ENCODE measurements at places on chromosomes 6 and 20.

- no peak for DNase-seq
Observed at GRCh38 chr6:38640216-38640909, 634 bp upstream of the BTBD9 start.

DNA sequence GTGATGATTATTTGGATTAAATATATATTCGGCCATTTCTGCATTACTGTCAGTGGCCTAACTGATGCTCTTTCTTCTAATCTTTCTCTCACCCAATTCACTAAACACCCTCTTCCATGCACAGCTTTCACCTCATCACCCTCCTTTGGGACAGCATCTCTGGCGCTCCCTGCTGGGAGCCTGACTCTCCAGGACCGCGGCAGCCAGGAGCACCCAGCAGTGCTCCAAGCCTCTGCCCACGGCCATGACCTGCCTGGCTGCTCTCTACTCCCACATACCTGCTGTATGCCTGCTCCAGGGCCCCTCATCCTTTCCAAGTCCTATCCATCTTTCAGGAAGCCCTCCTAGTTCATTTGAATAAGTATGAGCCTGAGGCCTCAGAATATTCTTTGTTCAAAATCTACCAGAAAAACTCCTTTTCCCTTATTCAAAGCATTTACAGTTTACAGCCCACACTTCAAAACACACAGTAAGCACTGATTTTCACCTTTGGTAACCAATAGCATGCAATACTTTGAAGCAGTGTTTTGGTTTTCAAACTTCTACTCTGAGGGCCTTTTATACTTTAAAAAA lies 15.2 kb downstream of the CTCFL start:
- DNase-seq: no peak

DNA sequence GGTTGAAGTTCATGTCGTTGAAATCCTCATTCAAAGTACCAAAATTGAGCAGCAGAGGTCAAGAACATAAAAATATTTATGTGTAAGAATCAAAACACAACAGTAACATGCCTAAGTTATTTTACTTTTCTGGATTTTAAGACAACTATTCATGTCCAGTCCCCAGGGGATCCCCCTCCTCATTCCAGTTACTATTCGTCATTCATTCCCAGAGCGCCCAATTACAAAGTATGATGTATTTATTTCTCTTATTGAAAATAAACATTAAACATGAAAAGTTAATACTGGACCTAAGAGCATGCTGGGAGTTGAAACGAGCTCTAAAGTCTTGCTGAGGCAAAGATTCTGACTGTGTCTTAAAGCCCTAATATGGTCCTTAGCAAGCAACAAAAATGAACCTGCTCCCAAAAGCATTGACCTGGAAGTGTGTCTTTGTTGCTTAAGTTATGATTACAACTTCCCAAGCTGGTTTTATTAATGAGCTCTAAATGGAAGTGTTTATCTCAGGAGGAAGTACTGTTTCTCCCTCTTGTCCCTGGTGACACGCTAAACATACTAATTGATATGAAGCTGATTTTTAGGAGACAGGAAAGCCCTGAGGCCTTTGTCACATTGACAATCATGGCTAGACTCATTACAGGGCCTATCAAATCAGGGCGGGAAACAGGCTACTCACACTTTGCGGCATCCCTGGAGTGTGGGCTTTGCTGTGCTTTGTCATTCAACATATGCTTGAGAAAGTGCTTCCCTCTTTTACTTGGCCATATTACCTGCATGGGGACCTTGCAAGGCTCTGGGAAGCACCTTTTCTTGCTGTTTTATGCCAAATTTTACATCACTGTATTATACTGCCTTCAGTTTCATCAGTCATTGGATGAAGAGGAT lies 192.2 kb upstream of the DTNBP1 start:
- no peak for DNase-seq

- DNase-seq: no peak
Observed at GRCh38 chr6:130320908-130321307, 44.9 kb upstream of the TMEM200A start.

DNA sequence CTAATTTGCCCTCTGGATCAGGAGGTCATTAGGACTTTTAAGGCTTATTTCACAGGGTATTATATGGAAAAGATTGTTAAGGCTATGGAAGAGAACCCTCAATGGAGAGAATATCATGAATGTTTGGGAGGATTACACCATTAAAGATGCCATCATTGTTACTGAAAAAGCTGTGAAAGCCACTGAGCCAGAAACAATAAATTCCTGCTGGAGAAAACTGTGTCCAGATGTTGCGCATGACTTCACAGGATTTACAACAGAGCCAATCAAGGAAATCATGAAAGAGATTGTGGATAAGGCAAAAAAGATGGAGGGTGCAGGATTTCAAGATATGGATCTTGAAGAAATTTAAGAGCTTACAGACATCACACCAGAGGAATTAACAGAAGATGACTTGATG lies 798.3 kb upstream of the SLC35B3 start:
- no peak for DNase-seq

DNA sequence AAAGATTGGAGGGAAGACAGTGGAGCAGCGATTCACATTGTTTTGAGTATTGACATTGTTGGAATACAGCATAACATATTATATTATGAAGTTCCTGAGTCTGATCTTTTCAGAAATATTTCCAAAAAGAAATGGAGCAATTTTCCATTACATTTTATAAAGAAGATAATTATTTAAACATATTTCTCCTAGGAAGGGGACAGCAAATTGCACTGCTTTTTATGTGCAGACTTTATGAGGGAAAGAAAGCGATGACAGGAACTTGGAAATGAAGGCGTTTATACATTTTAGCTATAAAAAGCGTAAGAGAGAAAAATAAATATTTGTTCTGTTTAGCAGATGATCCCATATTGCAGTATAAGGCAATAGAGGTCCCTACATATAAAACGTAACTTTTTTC lies 117.0 kb upstream of the EDN1 start:
- no peak for DNase-seq

- no peak for DNase-seq
Observed at GRCh38 chr6:118306392-118307238, 241.5 kb upstream of the PLN start.

GRCh38 chr6:111329882-111330633 lies 153.0 kb downstream of the REV3L start:
- DNase-seq: no peak

DNA sequence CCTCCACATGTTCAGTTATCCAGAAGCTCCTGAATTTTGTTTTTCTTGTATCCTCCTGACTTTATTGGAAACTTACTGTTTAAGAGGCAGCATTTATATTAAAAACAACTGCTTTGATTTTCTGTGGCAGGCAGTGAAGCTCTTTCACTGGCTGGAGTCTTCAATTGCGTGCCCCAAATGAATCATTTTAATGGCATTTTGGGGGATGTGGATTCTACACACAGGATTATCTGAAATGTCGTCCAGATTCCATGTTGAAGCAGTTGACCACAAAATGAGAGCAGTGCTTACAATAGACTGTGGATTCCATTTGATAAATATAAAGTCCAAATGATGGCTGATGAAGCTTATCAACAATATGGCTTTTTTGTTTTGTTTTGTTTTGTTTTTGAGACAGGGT lies 41.0 kb upstream of the HIVEP1 start:
- DNase-seq: no peak

GRCh38 chr6:37595859-37596258 lies 96.2 kb upstream of the CCDC167 start:
- DNase-seq: no peak

GRCh38 chr6:130431346-130431852 lies 65.6 kb downstream of the TMEM200A start:
- no peak for DNase-seq

DNA sequence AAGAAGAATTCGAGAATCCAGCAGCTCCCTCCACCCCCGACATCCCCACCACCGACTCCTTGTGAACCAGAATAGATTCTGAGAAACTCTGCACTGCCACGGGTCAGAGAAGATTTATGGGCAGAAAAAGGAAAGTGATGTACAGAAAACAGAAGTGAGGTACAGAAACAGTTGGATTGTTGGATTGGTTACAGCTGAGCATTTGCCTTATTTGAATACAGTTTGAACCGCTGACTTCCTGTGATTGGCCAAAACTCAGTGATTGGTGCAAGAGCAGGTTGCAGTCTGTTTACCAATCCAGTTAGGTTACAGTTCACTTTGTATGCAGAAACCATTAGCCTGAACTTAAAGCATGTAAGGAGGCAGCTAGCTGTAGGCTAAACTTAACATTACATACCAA lies 131.2 kb upstream of the HDDC2 start:
- DNase-seq: no peak

GRCh38 chr20:47041396-47041899 lies 146.8 kb downstream of the EYA2 start:
- no peak for DNase-seq

DNA sequence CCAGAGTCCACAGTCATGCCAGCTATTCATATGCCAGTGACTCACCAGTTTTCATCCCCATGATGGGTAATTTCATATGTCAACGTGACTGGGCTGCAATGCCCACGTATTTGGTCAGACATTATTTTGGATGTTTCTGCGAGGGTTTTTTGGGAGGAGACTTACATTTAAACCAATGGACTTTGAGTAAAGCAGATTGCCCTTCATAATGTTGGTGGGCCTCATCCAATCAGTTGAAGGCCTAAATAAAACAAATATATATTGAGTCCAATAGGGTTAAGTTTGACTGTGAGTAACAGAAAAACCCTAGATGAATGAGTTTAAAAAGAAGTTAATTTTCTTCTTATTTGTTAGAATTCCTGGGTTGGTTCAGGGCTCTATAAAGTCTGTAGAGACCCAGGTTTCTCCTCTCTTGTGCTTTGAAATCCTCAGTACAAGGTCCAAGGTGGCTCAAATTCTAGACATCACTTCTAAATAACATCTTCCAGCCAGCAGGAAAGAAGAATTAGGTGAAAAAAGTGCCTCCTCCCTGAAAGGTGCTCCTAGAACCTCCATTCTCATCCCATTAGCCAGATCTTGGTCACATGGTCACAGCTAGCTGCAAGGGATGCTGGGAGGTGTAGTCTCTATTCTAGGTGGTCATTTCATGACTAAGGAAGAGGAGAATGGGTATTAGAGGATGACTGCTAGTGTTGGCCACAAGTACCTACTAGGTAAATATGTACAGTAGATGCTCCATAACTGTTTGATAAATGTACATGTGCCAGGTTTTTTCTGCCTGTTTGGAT lies 16.7 kb upstream of the NEDD9 start:
- DNase-seq: no peak

GRCh38 chr20:18056174-18057100 lies 1.3 kb downstream of the OVOL2 start:
- DNase-seq: no peak

GRCh38 chr6:29943053-29943966 lies 978 bp downstream of the HLA-A start:
- no peak for DNase-seq

DNA sequence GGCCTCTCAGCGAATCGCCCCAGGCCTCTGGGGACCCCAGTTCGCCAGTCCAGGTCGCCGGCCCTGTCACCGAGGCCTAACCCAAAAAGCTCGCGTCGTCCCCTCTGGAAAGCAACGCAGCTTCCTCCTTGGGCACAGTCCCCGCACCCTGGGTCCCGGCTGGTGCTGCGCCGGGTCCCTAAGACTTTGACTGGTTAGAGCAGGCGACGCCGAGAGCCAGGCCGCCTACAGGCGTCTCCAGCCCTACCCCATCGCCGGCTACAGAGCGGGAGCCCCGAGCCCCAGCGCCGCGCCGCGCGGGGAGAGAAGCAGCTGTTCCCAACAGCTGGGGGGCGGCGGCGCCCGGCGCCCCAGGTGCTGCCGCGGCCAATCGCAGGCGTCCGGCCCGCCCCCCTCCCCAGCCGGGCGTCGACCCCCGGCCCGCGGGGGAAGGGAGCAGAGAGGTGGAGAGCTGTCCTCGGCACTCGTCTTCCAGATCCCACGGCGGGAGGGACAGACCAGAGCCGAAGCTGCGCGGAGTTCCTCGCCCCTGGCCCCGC lies 540 bp upstream of the RBM24 start:
- DNase-seq: no peak

DNA sequence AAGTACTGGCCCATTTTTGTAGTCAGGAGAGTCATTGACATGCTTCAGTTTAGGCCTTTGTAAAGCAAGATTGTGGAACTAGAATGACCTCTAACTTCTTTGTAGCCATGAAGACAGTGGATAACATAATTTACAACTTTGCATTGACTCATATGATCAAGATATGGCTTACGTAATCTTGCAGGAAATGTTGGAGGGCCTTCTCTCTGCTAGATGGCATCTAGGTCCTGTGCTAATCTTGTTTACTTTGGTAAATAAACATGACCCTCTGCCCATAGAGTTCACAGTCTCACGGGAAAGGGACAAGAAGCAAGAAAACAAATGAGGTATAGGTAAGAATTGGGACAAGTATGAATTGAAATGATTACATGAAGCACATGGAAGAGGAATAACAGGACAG lies 355.2 kb upstream of the ARID1B start:
- no peak for DNase-seq

GRCh38 chr6:31805939-31806469 lies 762 bp downstream of the LSM2 start:
- no peak for DNase-seq

DNA sequence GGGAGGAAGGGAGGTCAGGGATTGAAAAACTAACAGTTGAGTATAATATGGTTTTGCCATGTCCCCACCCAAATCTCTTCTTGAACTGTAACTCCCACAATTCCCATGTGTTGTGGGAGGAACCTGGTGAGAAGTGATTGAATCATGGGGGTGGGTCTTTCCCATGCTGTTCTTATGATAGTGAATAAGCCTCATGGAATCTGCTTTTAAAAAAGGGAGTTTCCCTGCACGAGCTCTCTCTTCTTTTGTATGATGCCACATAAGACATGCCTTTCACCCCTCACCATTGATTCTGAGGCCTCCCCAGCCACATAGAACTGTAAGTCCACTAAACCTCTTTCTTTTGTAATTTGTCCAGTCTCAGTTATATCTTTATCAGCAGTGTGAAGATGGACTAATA lies 833.4 kb upstream of the MAP3K7 start:
- DNase-seq: no peak

- DNase-seq: no peak
Observed at GRCh38 chr20:53161473-53161872, 189.3 kb downstream of the TSHZ2 start.

DNA sequence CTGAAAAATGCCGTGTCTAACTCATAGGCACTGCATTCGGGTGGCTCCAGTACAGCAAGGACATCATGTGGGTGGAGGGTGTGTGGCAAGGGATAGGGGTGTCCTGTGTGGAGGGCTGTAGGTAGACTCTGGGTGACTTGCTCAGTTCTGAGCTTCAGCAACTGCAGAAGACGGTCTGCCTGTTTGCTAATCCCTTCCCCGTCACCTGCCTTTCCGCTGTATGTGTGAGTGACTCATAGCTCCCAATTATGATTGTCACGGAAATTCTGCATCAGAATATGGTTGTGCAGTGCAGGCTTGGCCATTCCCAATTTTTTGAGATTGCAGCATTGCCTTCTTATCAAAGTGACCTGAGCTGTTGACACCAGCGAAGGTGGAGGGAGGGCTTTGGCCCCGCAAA lies 174.3 kb downstream of the CDH4 start:
- DNase-seq: no peak

GRCh38 chr6:96836631-96837080 lies 621 bp downstream of the GPR63 start:
- no peak for DNase-seq

DNA sequence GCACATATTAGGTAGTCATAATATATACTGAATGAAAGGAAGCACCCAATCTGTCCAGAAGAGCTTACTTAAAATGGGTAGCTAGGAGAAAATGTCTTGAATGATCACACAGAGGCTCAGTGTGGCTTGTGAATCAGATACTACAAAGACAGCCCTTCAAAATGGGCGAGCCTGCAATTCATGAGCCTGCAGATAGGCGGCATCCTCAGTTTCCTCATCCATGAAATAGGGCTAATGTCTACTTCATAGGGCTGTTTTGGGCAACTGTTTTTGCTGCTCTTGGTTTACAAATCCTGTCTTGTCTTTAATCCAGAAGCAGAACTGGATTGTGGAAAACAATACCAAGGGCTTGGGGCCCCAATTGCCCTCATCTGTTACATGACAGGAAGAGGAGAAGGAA lies 129.3 kb upstream of the KCNK16 start:
- DNase-seq: no peak

Data from stimulated activated CD8-positive, alpha-beta memory T cell treated with anti-CD3 and anti-CD28 coated beads, Interleukin-15, amount 100 ng/mL, for 48 hours (primary cell).